Activated T-helper 1 cell treated with anti-CD3 and anti-CD28 coated beads, Interleukin-12 subunit alpha, Interleukin-12 subunit beta, Interleukin-2, Interleukin-4 antibody, amounts not matched to agents 30 ng/mL and 10 ng/mL and 1 ng/mL, durations not matched to agents 14 hours and 24 hours and 36 hours (primary cell): ENCODE measurements at places on chromosomes 7 and 10. TPM values are rescaled to one million over a fixed set of nuclear protein-coding genes. Genes with fewer than 3 reads are reported as not detected.

Gene ANXA11
- 216 and 239 TPM in 2 replicates for total RNA-seq

Gene GAD2
- total RNA-seq, result not detected in 2 replicates

Gene AGR3
- total RNA-seq, result not detected in 2 replicates

Gene CRHR2
- not detected in 2 replicates for total RNA-seq

Gene PDCD4
- 46.1 and 51.8 TPM in 2 replicates for total RNA-seq

Gene TBXAS1
- 2.4 and 3.1 TPM in 2 replicates for total RNA-seq

Gene AGBL3
- total RNA-seq, result 1.5 and 1.9 TPM in 2 replicates

Gene PIK3CG
- 38.7 and 39.3 TPM in 2 replicates for total RNA-seq

Gene DGKB
- total RNA-seq, result not detected in 2 replicates

Gene ANXA8
- total RNA-seq, result 0.12 TPM in 1 of 2 replicates, not detected in the other

GRCh38 chr7:137844677-137845425 is 1.9 kb downstream of the DGKI start:
- H3K27me3 ChIP-seq, result peaks cover 37% of the 10 kb centered on the region
- no peak for DNase-seq
- no peak overlapping the region for H3K4me3 ChIP-seq
- H3K4me1 ChIP-seq, result peaks cover 7% of the 10 kb centered on the region

DNA sequence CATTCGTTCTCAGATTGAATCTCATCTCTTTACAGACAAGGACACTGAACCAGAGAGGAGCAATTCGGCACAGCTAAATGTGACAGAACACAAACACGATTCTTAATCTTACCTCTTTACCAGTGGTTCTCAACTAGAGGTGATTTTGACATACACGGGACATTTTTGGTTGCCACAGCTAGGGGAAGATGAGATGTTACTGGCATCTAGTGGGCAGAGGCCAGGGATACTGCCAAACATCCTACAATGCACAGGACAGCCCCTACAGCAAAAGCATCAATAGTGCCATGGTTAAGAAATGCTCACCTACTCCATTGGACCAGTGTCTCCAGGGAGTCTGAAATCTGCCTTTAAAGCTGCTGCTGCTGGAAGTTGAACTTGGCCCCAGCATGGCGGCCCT is 27.3 kb downstream of the PDE1C start:
- H3K4me1 ChIP-seq, result no peaks in the 10 kb centered on the region
- H3K4me3 ChIP-seq, result no peak overlapping the region
- DNase-seq, result no peak
- H3K27ac ChIP-seq, result no peak overlapping the region

- DNase-seq, result no peak
- H3K4me3 ChIP-seq, result no peak overlapping the region
- H3K27me3 ChIP-seq, result peaks cover 7% of the 10 kb centered on the region
- no peak overlapping the region for H3K27ac ChIP-seq
- peaks cover 20% of the 10 kb centered on the region for H3K4me1 ChIP-seq
- no peaks in the 10 kb centered on the region for H3K36me3 ChIP-seq
These were observed 268.6 kb downstream of the KLF6 start for GRCh38 chr10:3516234-3516922.

GRCh38 chr10:123722351-123722750 is 56.2 kb downstream of the GPR26 start:
- H3K27me3 ChIP-seq, result peaks cover 4% of the 10 kb centered on the region
- DNase-seq, result no peak
- no peak overlapping the region for H3K4me3 ChIP-seq
- no peak overlapping the region for H3K27ac ChIP-seq

GRCh38 chr7:3493499-3493898 is 192.4 kb downstream of the SDK1 start:
- no peak overlapping the region for H3K27ac ChIP-seq
- H3K4me3 ChIP-seq, result no peak overlapping the region
- H3K4me1 ChIP-seq, result peaks cover 22% of the 10 kb centered on the region

DNA sequence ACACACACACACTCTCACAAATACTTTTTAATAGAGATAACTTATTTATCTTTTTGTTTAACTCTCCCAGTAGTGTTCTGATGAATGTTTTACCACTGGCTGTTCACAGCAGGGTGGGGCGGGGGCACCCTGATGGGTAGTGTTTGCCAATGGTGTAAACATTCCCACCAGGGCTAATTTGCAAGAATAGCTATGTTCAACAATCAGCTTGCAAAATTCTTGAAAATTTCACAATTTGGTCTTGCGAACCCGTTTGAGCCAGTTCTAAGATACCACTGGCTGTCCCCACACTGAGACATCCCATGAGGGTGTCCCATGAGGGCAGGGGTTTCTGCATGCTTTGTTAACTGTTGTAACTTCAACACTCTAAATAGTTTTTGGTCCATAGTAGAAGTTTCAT is 348.5 kb downstream of the CXCL12 start:
- DNase-seq, result no peak
- H3K36me3 ChIP-seq, result no peaks in the 10 kb centered on the region
- H3K27ac ChIP-seq, result no peak overlapping the region
- no peaks in the 10 kb centered on the region for H3K4me1 ChIP-seq
- peaks cover 7% of the 10 kb centered on the region for H3K27me3 ChIP-seq

GRCh38 chr10:79552143-79552542 is 8.1 kb downstream of the SFTPA2 start:
- no peak overlapping the region for H3K4me3 ChIP-seq
- DNase-seq, result no peak
- no peaks in the 10 kb centered on the region for H3K36me3 ChIP-seq
- peaks cover 5% of the 10 kb centered on the region for H3K27me3 ChIP-seq
- peaks cover 28% of the 10 kb centered on the region for H3K4me1 ChIP-seq

DNA sequence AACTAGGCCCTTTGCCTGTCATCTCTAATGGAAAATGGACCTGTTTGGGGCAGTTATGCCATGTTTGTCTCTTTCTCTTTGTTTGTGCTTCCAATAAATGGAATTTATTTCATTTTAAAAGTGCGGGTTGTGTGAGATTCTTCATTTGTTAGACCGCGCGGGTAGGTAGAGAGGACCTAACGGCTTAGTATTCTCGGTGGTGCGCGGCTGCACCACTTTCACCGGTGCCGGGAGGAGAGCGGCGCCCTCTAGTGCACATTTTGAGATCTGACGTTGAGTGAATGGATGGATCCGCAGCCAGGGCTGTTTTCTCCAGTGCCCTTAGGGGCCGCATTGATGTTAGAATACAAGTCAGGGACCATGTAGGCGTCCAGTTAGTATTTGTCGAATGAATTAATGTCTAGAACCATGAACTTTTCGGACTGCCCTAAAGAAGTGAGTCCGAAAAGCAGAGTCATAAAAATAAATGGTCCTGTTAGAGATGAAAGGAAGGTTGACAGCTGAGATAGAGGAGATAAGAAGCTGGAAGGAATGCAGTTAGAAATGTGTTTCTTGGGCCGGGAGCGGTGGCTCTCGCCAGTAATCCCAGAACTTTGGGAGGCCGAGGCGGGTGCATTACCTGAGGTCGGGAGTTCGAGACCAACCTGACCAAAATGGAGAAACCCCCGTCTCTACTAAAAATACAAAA is 29.3 kb upstream of the GIMAP8 start:
- no peaks in the 10 kb centered on the region for H3K36me3 ChIP-seq
- H3K4me1 ChIP-seq, result peaks cover 12% of the 10 kb centered on the region
- H3K27me3 ChIP-seq, result peaks cover 5% of the 10 kb centered on the region
- H3K4me3 ChIP-seq, result no peak overlapping the region

GRCh38 chr7:31104361-31105255 is 52.5 kb downstream of the ADCYAP1R1 start:
- no peaks in the 10 kb centered on the region for H3K36me3 ChIP-seq
- no peak overlapping the region for H3K27ac ChIP-seq
- H3K4me1 ChIP-seq, result no peaks in the 10 kb centered on the region
- H3K27me3 ChIP-seq, result no peaks in the 10 kb centered on the region

DNA sequence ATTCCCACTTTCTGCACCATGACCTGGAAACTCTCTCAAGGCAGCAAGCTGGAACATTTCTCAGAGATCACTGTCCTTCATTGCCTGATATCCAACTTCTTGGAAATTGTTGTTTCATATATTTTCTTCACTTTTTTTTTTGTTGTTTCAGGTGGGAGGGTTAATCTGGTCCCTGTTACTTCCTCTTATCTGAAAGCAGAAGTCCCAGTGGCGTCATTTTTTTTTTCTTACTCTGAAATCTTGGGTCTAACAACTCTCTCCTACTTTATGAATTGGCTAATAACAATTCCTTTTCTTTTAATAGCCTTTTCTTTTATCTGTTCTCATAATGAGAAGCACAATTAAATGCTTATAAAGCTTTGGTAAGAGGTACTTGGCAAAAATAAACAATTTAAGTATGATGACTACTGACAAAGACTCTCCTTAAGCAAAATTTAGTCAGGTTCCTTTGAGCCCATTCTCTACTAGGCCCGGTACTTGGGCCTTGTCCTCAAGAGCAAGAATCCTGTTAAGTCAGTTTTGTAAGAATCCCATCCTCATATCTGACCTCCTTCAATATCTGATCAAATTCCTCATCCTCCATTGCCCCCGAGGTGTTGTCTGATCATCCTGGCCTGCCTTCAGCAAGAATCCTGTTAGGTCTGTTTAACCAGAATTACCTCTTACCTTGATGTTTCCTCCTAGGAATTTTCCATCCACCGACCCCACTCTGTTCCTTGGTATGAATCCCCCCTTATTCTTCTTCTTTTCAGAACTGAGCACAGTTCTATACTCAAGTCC is 11.5 kb upstream of the CC2D2B start:
- no peak overlapping the region for H3K27ac ChIP-seq
- H3K4me1 ChIP-seq, result no peaks in the 10 kb centered on the region
- H3K36me3 ChIP-seq, result peaks cover 44% of the 10 kb centered on the region
- no peak overlapping the region for H3K4me3 ChIP-seq

DNA sequence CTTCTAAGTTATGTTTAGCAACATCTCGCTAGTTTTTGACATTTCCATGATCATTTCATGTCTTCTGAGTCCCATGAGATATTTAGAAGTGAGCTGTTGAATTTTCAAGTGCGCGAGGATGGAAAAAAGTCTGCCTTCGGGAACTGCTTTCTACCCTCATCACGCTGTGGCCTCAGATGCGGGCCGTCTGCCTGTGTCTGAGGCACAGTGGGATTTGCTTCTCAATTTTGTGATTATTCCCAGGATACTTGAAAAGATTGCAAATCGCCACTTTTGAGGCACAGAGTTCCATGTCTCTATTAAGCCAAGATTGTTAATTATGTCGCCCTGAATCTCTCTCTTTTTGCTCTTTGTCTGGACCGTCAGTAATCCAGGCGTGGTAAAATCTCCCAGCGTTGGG is 30.8 kb upstream of the NKX6-2 start:
- no peak overlapping the region for H3K4me3 ChIP-seq
- peaks cover 3% of the 10 kb centered on the region for H3K27me3 ChIP-seq
- peaks cover 3% of the 10 kb centered on the region for H3K36me3 ChIP-seq
- H3K4me1 ChIP-seq, result no peaks in the 10 kb centered on the region
